ENCODE measurements at places on chromosomes 12 and 14.
A peak's percentile ranks its signal among the peaks of the same experiment; 100 is the strongest.

- DNase-seq = peak; percentile 70
Measured at GRCh38 chr14:59482541-59483331, 1.5 kb downstream of the L3HYPDH start.

- no peak for DNase-seq
Measured at GRCh38 chr12:104910196-104910840, 47.8 kb downstream of the SLC41A2 start.

DNA sequence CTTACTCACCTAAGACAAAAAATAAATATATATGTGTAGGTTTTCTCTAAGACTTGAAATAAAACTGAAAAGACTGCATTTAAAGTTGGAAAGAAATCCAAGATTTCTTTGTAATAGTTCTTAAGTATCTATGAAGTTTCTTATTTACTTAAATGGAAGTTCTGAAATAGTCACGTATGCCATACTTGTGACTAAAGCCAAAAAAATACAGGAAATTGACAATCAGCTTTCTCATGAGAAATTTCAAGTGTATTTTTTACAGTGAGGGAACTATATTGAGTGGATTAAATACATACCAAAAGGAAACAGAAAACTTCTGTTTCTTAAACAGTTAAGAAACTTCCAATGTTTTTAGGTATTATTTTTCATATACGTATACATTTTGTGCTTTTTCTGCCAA, 188.1 kb downstream of the DPY19L2 start:
- no peak for DNase-seq

- DNase-seq = no peak
Measured at GRCh38 chr12:72673853-72674252, 401.7 kb downstream of the TRHDE start.

- DNase-seq = no peak
Measured at GRCh38 chr14:81826081-81826480, 292.4 kb upstream of the SEL1L start.

DNA sequence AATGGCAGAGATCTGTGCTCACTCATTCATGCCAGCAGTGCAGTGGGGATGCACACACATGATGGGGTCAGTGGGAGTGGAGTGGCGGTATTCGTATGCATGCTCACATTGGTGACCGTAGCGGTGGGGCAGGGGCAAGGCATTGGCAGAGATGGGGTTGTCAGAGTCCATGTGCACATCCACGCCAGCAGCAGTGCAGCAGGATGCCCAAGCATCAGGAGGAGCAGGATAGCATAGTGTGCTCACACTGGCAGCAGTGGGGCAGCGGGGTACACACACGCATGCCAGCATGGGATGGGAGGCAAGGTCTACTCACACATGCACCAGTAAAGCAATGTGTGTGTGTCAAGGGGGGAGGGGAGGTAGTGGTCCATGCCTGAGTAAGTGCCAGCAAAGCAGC, 89.4 kb upstream of the GARIN6 start:
- no peak for DNase-seq
